ENCODE measurements at places on chromosomes 11 and 22. TPM values are rescaled to one million over a fixed set of nuclear protein-coding genes. Genes with fewer than 3 reads are reported as not detected.
A peak's percentile ranks its signal among the peaks of the same experiment; 100 is the strongest.

DNA sequence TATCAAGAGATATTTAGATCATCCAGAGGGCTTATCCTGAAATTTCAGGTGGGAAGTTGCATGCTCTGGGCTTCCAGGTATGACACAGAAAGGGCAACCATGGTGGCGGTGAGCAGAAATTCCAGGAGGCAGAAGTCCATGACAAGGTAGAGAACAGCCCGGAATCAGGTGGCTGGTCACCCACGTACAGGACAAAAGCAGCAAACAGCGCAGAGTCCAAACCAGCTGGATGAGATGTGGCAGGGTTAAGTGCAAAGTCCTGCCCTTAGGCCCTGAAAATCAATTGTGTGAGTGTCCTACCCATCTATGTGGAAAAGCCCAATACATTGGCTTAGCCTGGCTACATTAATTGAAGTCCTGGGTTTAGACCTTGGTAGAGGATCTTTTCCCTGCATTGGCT, 11.6 kb downstream of the PPFIBP2 start:
- no peak for DNase-seq
- no peak overlapping the region for H3K4me3 ChIP-seq
- H3K4me1 ChIP-seq, result no peaks in the 10 kb centered on the region
- no peak overlapping the region for H3K27ac ChIP-seq
- H3K27me3 ChIP-seq, result no peaks in the 10 kb centered on the region

DNA sequence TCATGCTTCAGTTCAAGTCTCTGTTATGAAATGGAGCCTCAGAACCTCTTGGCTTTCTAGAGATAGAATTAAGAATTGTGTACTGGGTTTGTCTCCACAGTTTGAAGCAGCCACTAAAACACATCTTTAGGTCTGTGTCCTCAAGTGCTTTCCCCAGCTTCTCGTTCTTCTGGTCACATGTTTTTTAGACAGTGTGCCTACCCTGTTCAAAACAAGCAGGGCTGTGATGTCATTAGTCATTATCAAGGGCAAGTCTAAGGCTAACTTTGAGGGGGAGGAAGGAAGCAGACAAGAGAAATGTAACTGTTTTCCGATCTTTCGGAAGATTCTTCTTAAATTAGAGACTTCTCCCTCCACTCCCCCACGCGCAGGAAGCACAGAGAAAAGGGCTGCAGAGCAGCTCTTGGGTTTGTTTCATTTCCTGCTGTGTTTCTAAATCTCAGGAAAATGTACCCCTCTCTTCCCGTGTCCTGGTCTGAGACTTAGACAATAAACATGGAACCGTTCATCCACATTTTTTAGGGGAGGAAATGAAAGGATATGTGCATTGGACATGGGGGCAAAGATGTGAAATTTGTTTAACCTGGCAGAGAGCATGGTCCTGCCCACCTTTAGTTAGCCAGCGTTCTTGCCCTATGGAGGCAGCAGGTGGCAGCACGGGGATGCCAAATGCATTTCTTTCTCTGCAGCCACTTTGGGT, 3.1 kb downstream of the AKIP1 start:
- no peaks in the 10 kb centered on the region for H3K27me3 ChIP-seq
- H3K36me3 ChIP-seq, result no peaks in the 10 kb centered on the region
- peak overlapping the region; percentile 84 for H3K27ac ChIP-seq
- no peak for DNase-seq

- H3K4me3 ChIP-seq, result peak overlapping the region; percentile 49
- H3K27me3 ChIP-seq, result no peaks in the 10 kb centered on the region
Observed at GRCh38 chr22:37284805-37285355, 2.6 kb downstream of the CYTH4 start.

GRCh38 chr11:94031625-94032024, 10.5 kb downstream of the HEPHL1 start:
- no peaks in the 10 kb centered on the region for H3K36me3 ChIP-seq
- H3K27me3 ChIP-seq, result no peaks in the 10 kb centered on the region
- DNase-seq, result no peak
- H3K27ac ChIP-seq, result no peak overlapping the region
- no peak overlapping the region for H3K4me3 ChIP-seq
- H3K4me1 ChIP-seq, result no peaks in the 10 kb centered on the region

The TP53AIP1 gene
- 0.59 TPM for total RNA-seq

The XKR3 gene
- total RNA-seq, result not detected

The NKAPD1 gene
- total RNA-seq, result 14.7 TPM

The RFPL1 gene
- not detected for total RNA-seq

The HMOX1 gene
- total RNA-seq, result 21.3 TPM

The DYNC2H1 gene
- total RNA-seq, result 40.3 TPM

The OR5AP2 gene
- not detected for total RNA-seq
